NCI-H1694 treated with DMSO at 0.1 percent for 48 hours (cell line): ENCODE measurements at places on chromosomes 4 and X.

- no peak for DNase-seq
Measured at GRCh38 chr4:10082047-10082446, 34.6 kb downstream of the WDR1 start.

GRCh38 chr4:79695848-79696247 lies 287.8 kb upstream of the GK2 start:
- no peak for DNase-seq

DNA sequence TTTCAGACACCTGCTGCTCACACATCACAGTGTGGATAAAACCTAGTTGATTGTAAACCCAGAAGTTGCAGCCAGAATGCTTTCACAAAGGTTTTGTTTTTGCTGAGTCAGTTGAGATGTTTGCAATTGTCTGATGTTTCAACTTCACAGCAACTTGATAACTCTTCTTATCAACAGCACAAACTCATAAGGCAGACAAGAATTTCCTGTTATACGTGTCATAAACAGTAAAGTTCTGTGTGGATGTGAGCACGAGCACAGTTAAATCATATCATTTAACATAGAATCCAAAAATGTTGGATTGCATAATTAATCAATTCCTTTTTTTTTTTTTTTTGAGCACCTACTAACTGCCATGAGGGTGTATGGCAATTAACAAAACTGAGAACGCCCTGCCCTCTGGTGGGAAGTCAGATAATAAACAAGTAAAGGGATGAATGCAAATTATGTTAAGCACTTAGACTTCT lies 512.2 kb downstream of the PDHA2 start:
- DNase-seq = no peak

DNA sequence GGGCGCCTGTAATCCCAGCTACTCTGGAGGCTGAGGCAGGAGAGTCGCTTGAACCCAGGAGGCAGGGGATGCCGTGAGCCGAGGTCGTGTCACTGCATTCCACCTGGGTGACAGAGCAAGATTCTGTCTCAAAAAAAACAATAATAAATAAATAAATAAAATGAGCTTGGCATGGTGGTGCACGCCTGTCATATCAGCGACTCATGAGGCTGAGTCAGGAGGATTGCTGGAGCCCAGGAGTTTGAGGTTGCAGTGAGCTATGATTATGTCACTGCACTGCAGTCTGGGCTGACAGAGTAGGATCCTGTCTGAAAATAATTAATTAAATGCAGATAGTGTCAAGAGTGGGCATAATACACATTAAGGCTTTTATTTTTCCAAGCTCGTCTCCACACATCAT lies 77.5 kb downstream of the DHRSX start:
- no peak for DNase-seq

- DNase-seq = no peak
Measured at GRCh38 chrX:135528756-135529155, 8.3 kb downstream of the INTS6L start.

- no peak for DNase-seq
Measured at GRCh38 chrX:151609222-151609621, 45.7 kb downstream of the PASD1 start.
